ENCODE measurements at places on chromosomes 6 and 20.
A peak's percentile ranks its signal among the peaks of the same experiment; 100 is the strongest.

- no peak for DNase-seq
Measured at GRCh38 chr6:91042656-91043055, 455.8 kb upstream of the MAP3K7 start.

- DNase-seq = no peak
Measured at GRCh38 chr20:41440882-41441281, 74.3 kb upstream of the EMILIN3 start.

- no peak for DNase-seq
Measured at GRCh38 chr6:134551245-134551960, 233.5 kb upstream of the SGK1 start.

DNA sequence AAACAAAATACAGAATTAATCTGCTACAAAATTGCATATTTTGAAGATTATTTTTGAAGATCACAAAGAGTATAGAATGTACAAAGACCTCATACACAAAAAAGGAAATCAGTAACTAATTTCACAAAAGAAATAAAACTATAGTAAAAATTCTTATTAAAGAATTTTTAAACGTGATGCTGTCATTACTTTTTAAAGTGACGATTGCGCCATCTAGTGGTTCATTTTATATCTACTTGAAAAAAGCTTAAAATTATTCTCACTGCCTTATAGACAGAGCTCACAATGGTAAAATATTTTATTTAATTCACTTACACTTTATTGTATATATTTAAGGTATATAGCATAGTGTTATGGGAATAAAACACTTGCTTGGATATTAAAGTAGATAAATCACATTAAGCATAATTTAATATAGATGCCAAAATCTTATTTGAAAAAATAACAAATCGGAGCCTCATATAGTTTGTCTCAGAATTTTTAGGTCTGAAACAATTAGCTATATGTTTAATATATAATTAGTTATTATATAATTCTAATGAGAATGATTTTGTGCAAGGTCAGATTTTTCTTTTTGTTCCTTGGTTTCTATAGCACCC, 128.8 kb downstream of the PHF3 start:
- no peak for DNase-seq

DNA sequence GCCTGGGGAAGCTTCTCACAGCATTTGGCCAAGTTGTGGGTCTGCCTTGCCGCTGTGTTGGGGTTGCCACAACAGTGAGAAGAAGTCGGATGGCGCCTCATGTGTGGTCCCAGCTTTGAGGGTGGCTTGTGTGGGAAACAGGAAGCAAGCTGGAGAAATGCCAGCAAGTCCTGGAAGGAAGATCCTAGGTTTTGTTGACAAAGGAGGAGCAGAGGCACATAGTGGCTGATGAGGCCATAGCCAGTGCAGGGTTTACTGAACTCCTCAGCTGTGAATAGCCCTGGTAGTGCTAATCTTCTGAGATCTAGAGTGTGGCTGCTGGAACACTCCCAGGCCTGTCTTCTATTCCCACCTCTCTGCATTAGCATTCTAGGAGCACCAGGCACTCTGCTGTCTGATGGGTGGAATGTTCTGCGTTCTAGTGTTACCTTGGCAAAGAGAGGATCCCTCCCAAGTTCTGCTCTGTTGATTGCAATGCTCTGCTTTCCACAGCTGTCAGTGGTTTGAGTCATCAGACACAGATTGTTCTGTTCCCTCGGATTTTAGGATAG, 25.2 kb downstream of the SNPH start:
- DNase-seq = no peak

- DNase-seq = peak; percentile 50
Measured at GRCh38 chr6:47097092-47097945, 55.2 kb upstream of the ADGRF1 start.

GRCh38 chr20:37728635-37728983, 34.8 kb downstream of the CTNNBL1 start:
- no peak for DNase-seq

DNA sequence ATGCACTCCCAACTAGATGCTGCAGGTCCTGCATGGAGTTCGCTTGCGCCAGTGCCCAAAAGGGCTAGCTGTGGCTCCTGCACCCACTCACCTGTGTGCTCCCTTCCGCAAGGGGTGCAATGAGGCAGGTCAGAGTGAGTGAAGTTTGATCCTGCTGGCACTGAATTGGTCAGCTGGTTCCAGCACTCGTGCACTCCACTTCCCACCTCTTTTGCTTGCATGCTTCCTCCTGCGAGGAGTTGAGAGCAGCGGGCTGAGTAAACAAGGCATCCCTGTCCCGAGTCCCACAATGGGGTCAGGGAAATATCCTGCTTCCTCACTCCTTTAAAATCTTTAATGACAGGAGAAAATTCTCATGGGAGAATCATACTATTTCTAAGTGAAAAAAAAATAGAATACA, 86.2 kb downstream of the LCA5 start:
- DNase-seq = no peak

DNA sequence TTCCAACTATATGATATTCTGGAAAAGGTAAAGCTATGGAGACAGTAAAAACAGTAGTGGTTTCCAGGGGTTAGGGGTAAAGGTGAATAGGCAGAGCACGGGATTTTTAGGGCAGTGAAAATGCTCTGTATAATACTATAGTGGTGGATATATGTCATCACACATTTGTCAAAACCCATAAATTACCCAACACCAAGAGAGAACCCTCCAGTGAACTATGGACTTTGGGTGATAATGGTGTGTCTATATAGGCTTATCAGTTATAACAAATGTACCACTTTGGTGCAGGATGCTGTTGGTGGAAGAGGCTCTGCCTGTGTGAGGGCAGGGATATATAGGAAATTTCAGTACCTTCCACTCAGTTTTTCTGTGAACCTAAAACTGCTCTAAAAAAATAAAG, 149.9 kb downstream of the GPX5 start:
- DNase-seq = no peak

DNA sequence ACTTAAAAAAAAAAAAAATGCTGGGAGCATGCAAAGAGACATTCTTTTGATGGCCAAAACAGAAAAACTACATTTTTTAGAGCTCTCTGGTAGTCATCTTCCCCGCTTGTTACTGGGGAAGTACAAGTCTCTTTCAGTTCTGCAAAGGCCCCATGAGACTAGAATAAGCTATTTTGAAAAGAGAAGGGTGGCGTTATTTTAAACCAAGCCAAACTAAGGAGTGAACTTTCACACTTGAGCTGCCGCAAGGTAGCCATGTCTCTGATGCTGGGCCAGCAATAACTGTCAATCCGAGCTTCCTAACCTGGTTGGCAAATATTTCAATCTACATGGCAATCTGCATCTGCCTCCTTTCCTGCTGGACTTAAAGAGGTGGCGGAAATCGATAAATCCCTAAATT, 96.7 kb downstream of the L3MBTL3 start:
- DNase-seq = no peak

DNA sequence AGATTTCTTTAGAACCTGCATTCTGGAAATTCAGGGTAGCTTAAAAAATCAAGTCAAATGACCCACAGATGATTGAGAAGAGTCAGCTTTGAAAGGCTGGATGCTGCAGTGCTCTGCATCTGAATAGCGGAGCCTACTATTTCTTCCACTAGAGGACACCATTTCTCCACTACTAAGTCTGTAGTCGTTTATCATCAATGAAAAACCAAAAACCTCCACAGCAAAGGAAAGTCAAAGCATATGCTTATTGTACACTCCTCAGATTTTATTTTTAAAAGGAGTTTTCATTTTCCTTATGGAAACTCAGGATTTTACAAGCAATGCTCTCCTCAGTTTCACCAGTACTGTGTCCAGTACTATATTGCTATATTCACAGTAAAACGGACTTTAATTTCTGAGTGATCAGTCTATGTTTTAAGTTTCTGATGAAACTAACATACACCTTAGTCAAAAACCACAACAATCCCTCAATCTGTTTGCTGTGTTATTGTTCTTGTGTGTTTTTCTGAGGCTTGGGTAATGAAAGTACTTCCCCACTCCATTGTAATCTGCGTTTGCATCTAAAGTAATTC, 50.5 kb upstream of the ENPP5 start:
- peak; percentile 3 for DNase-seq

DNA sequence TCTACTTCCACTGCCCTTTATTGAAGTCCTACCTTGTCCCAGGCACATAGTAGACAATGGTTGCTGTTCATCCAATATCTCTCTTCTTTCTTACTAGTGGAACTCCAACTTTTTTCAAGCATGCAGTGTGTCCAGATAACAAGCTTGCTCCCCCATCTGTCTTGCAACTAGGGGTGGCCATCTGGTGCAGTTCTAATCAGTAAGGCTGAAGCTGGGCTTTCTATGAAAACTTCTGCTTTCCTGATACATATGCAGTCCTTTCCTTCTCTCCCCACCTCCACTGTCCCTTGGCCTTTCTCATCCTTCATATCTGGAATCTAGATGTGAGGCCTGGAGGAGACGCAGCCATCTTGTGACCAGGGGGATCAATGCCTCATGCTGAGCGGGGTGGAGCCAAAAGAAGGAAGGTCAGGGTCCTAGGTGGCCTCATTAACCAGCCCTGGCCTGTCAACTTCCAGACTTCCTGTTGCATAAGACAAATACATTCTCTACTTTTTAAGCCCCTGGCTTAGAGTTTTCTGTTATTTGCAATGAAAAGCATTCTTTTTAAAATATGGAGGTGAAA, 59.6 kb upstream of the ZFP64 start:
- no peak for DNase-seq

GRCh38 chr20:62555642-62556420, 80.0 kb upstream of the GATA5 start:
- DNase-seq = no peak

DNA sequence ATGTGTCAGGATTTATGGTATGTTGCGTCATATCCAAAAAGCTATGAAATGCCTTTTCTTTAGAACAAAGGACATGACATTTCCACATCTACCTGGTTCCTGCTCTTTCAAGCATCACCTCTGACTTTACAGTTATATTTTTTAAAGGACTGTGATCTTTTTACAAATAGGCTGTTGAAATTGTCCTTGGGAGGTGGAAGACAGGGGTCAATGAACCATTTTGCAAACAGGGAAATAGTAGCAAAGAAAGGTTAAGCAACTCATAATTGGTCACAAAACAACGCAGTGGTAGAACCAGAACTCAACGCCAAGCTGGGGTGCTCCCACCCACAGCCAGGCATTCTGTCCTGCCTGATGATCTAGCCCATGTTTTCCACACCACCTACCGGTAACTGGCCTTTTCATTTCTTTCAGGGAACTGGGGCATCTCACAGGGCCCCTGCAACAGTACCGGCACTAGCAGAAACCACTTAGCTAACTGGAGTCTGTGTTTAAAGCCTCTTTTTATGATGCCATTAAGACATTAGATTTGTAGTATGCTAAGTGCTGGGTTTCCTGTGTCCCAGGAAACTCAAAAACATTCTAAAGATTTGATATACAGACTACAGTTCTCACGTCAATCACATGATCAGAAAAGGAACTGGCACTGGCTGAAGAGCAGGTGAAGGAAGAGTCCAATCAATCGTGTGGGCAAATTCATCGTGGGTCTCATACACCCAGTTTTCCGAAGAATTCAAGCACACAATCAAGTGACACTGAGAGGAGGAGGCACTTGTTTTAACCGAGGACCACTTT, 13.9 kb downstream of the ZNF217 start:
- no peak for DNase-seq

DNA sequence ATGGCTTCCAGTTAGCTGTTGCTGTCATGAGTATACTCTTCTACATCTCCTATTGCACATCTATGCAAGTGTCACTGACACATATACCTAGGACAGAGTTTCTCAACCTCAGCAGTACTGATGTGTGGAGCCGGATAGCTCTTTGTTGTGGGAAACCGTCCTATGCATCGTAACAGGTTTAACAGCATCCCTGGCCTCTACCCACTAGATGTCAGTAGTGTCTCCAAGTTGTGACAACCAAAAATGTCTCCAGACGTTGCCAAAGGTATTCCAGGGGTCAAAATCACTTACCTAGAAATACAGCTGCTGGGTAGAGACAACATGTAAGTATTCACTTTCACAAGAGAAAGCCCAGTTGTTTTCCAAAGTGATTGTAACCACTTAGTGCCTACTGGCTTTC, 637.6 kb downstream of the RNF144B start:
- DNase-seq = no peak

- DNase-seq = peak; percentile 19
Measured at GRCh38 chr6:2196079-2196679, 49.2 kb downstream of the GMDS start.

DNA sequence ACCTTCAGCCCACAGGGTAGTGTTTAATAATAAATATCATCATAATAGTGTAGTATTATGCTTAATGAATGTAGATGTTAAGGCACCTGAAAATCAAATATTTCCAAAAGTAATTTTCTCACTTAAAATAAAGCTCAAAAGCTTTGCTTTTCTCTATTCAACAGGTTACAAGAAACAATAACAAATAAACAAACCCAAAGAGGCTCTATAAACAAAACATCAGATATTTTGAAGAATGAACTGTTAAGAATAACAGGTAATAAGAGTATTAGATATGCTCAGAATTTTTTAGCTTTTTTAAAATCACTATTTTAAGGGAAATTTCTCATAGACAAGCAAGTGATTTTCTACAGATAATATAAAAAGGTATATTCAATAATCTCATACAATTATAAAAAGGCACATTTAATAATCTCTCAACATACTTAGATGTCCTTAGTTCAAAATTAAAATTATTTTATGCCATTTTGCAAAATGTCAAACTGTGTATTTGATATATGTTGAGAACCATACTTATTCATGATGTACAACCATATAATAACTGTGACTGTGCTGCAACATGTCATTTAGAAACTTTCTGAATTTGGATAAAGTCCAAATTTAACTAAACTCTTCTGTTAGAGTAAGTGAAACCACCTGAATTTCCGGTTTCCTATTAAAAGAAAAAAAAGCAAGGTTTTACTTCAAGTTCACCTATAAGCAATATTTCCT, 35.8 kb downstream of the PHIP start:
- DNase-seq = no peak

- DNase-seq = peak; percentile 41
Measured at GRCh38 chr6:63503199-63503598, 69.1 kb upstream of the LOC128125822 start.

GRCh38 chr6:44701038-44701636, 313.6 kb downstream of the CDC5L start:
- DNase-seq = no peak

GRCh38 chr6:26501482-26501986, 1.4 kb downstream of the BTN1A1 start:
- no peak for DNase-seq

GRCh38 chr6:169859978-169860703, 108.7 kb downstream of the ERMARD start:
- no peak for DNase-seq

- DNase-seq = no peak
Measured at GRCh38 chr6:139550361-139550760, 175.9 kb upstream of the CITED2 start.

DNA sequence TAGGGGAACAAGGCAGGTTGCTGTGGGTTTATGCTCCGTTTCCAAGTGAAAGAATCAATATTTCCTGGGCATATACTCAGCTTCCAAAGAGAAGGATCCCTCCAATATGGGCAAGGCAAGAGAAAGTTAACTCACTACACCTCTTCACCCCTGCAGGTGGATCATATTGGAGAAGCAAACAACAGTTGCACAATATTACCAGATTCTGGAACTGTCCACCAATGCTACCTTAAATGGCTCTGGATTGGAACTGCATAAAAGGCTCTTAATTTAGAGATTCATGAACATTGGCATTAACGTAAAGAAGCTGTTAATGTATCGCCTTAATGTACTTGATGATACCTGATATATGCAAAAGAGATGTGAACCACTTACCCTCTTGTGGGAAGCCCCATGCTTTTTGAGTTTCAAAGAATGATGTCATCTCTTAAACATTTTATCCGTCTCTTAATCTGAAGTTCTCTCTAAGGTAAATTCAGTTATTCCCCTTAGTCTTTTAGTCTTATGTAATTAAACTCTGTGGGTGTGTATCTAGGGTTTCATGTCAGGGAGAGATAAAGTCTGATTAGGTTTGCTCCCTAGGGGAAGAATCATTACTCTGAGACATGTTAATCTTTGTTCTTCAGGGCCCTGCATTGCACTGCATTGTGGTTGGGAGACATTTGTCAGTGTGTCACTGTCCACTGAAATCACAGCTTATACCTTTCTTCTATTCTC, 99.5 kb downstream of the PHACTR1 start:
- DNase-seq = no peak

Measured in retinal pigment epithelial cell (primary cell).